ENCODE measurements at places on chromosomes 13 and 19.
A peak's percentile ranks its signal among the peaks of the same experiment; 100 is the strongest.

- DNase-seq: peak; percentile 40
These were observed 1.6 kb downstream of the SERTAD3 start for GRCh38 chr19:40442328-40443130.

- no peak for DNase-seq
These were observed 245.8 kb upstream of the SGCG start for GRCh38 chr13:22934744-22935523.

- no peak for DNase-seq
These were observed 399.5 kb downstream of the RFC3 start for GRCh38 chr13:34217343-34218025.

DNA sequence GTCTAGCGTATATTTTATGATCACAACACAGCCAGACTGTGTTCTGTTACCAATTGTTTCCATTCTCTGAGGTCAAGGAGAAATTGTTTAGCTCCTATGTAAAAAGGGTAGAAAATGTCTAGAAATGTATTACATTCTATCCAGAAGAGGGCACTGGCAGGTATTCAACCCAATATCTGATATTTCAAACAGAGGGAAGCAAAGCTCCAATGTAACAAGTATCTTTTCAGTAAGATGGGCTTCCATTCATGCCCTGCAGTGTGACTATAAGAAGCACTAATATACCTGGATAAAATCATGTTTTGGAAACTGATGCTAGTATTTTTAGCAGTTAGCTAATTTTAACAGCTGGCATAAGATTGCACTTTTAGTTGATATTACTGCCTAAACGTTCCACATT lies 312.7 kb downstream of the FGF14 start:
- no peak for DNase-seq

GRCh38 chr13:113555141-113555540 lies 29.4 kb upstream of the TFDP1 start:
- DNase-seq: no peak

- no peak for DNase-seq
These were observed 3.1 kb downstream of the ABHD17A start for GRCh38 chr19:1882089-1882785.

GRCh38 chr19:7831452-7831851 lies 1.4 kb downstream of the EVI5L start:
- no peak for DNase-seq

- DNase-seq: no peak
These were observed 34.4 kb upstream of the ZNF835 start for GRCh38 chr19:56705939-56706338.

DNA sequence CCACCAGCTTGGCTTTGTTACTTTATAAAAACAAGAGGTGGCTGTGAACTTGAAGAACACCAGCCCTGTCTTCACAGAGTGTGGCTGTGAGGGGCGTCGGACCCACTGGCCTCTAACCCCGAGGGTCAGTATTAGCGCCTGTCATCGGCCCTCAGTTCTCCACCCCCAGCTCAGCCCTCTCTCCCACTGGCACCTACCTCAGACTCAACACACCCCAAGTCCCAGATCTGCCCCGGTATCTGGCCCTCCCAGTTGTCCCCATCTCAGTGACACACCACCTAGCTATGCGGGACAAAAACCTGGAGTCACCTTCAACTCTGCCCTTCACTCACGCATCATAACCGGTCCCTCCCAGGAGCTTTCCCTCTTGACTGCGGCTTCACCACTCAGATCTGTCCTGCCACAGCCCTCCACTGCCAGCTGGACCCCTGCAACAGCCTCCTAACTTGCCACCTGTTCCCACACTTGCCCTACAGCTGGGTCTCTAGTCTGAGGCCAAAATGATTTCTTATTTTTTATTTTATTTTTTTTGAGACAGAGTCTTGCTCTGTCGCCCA lies 45.4 kb downstream of the PEPD start:
- DNase-seq: no peak

- DNase-seq: no peak
These were observed 87.4 kb downstream of the ZNF100 start for GRCh38 chr19:21680026-21680425.

DNA sequence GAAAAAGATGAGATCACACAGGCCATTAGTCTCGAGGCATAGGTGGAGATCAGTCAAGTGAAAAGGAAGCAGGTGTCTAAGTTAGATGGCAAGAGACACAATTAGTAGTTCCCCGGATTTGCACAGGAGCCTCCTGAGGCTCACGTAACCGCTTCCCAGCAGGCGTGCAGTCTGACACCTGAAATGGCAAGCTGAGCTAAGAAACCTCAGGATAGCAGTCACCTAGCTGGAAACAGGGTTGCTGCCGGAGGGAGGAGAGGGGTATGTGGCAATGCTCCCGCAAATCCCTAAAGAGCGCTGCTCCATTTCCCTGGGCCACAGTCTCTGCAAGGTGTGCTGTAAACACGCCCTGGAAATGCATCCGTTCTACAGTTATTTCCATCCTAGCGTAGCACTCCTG lies 1151.0 kb downstream of the DIAPH3 start:
- DNase-seq: no peak

GRCh38 chr13:31962731-31963370 lies 68.7 kb upstream of the FRY start:
- DNase-seq: no peak

GRCh38 chr13:44231786-44232516 lies 141.7 kb upstream of the SERP2 start:
- no peak for DNase-seq

- no peak for DNase-seq
These were observed 356.6 kb downstream of the EFNB2 start for GRCh38 chr13:106178816-106179215.

DNA sequence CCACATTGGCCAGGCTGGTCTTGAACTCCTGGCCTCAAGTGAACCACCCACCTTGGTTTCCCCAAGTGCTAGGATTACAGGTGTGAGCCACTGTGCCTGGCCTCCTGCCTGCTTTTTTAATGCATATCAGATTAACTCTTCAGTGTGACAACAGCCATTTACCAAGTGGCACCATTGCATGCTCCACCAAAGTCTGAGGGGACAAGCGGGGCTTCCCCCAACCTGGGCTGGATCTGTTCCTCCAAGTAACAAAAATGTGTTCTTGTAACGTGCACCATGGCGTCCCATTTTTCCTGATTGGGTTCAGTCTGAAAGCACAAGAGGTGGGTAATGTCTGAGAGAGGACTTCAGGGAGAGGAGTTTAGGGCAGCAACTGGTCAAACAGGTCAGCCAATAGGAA lies 77.8 kb downstream of the TEX29 start:
- DNase-seq: peak; percentile 10

- peak; percentile 98 for DNase-seq
These were observed 933 bp upstream of the NRTN start for GRCh38 chr19:5803752-5804515.

DNA sequence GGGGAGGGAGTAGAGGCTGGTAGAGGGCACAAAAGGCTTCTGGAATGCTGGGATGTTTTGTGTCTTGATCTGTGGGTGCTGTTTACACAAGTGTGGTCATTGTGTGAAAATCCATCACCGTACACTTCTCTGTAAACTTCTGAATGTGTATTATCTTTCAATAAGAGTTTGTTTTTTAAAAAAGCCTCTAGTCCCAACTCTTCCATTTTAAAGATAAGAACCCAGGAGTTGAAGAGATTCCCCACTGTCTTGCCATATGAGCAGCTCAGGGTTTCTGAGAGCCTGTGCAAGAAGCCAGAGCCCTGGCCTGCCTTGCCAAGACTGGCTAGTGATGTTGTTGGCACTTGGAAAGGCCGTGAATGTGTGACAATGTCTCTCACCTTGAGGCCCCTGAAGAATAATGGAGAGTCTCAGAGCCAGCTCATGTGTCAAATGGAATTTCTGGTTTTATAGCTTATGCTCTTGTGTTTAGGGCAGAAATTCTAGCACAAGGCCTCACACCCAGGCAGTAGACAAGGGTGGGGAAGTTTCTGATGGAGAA lies 57.5 kb upstream of the NPAS1 start:
- no peak for DNase-seq

GRCh38 chr13:112161521-112162301 lies 94.8 kb downstream of the SOX1 start:
- DNase-seq: no peak

- DNase-seq: no peak
These were observed 359.3 kb upstream of the PCDH20 start for GRCh38 chr13:61774903-61775302.

DNA sequence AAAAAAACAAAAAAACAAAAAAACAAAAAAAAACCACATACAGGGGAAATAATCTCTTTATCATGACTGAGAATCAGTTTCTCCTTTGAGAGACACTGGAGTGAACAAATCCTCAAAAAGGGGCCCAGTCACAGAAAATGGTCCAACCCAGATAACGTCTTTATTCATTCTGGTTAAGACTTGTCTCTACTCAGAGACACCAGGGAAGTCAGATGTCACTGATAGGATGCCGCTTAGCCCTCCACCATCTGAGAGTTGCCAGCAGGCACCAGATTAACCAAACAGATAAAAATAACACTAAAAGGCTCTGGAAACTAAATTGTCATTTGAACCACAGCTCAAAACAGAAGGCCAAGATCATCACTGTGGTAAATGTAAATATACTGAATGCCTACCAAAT lies 1163.4 kb upstream of the ATXN8OS start:
- DNase-seq: no peak

DNA sequence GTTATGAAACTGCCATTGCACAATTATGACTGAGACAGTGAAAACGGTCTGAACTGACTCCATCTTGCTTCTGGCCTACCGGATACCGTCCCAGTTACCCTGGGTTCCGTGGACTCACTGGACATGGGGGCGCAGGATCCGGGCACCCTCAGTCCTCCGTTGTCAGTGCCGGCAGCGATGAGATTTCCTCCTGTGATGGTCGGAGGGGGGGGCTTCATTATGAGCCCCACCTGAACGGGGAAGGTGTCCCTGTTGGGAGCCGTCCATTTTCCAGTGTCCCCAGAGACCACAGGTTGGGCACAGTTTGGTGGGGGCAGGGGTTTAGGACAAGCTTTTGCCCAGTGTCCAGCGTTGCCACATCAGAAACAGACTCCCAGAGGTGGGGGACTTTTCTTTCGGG lies 23.4 kb downstream of the TMEM255B start:
- no peak for DNase-seq

DNA sequence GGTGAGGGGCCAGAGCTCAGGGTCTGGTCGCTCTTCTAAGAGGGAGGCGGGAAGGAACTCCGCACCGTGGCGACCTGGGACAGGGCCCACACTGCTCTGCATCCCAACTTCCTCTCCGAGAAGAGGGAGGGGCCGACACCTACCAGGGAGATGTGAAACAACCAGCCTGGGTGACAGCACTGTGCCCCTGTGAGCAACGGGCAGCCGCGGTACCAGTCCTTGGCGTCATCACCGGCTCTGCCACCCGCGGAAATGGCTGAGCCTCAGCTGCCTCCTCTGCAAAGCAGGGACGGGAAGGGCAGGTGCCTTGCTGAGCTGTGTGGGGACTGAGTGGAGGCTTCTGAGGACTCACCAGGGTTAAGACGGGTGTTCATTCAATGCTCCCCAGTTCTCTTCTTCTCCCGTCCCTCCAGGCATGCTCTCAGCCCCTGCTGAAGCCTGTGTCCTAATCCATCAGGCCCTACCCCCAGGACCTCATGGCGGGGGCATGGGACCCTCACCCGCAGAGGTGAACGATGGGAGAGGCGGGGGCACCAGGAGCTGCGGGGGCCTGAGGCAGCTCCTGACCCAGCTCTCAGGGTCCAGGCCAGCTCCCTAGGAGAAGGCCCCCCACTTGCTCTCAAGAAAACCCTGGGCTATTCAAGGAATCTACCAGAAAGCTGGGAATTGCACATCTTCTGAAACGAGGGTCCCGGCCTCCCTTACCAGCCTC lies 9.3 kb downstream of the ZNF787 start:
- no peak for DNase-seq

DNA sequence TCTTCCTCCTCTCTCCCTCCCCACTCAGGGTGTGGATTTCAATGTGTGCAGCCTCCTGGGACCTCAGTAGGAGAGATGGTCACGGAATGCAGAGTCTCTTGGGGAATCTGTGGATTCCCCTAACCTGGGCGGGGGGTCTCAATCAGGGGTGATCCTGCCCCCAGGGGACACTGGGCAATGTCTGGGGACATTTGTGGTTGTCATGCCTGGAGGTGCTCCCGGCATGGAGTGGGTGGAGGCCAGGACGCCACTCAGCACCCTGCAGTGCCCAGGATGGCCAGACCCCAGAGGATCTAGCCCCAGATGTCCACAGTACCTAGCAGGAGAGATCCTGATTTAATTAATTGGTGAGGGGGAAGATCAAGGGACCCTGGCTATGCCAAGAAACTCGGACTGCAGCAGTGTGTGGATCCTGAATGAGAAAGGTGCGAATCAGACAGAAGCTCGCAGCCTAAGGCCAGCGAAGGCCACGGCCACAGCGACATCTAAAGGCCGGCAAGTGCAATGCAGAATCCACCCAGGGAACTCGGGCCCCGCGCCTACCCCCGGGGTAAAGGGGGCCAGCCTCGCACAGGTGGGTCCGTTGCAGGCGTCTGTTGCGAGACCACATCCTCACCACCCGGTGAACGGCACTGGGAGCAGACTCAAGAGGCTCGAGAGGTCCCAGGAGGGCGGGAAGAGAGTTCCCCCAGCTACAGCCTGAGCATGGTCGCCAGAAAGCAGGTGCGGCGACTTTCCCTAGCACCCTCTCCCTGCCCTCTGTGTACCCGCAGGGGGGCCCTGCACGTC lies 88.8 kb downstream of the GNG7 start:
- DNase-seq: no peak

DNA sequence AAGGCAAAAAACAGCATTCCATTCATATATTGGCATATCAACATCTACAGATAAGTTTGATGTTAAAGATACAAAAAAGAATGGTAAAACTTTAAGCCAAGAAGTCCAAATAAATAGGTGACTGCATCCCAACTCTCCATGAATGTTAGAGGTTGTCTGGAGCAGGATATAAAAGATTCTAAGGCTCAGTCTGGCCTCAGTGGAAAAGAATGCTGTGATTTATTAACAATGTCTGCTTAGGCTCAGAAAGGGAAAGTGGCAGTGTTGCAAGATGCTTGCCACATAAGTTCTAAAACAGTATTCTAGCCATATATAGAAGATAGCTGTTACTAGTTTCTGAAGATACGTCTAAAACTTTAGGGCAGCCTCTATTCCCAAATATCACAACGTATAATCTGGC lies 179.8 kb upstream of the NBEA start:
- no peak for DNase-seq

- no peak for DNase-seq
These were observed 2.5 kb downstream of the ZNF430 start for GRCh38 chr19:21022996-21023395.

GRCh38 chr19:2668175-2668763 lies 34.2 kb downstream of the GNG7 start:
- DNase-seq: no peak

DNA sequence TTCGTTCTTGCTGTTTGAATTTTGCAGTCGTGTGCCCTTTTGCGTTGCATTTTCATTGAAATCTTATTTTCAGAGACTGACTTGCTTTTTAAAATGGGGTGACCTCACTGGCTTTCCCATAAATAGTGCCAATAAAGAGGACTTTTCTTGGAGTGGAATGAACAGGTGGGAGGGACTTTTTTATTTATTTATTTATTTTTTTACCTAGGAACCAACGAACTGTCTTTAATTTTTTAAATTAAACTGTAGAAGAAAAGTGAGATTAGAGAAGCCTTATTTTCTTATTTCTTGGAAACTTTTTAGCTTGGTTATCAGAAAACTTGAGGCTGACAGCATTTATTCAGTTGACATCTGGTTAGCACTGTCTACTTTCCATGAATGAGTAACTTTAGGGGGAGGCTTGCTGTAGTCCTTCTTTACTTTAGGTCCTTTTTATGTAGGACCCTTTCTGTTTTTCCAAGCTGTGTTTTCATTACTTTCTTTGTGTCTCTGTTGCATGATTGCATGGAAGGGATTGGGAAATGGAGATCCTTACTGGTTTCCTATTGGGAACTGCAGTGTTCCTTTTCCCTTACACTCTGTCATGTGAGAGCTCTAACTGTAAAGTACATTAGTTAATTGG lies 1.7 kb downstream of the SLAIN1 start:
- no peak for DNase-seq

GRCh38 chr19:40974633-40975037 lies 16.4 kb upstream of the CYP2B6 start:
- peak; percentile 36 for DNase-seq

All from mesothelial cell of epicardium (in vitro differentiated cells).